ENCODE measurements at places on chromosomes 3 and 15. TPM values are rescaled to one million over a fixed set of nuclear protein-coding genes. Genes with fewer than 3 reads are reported as not detected.

- DNase-seq = no peak
These were observed 20.7 kb upstream of the LPP start for GRCh38 chr3:188133219-188133618.

DNA sequence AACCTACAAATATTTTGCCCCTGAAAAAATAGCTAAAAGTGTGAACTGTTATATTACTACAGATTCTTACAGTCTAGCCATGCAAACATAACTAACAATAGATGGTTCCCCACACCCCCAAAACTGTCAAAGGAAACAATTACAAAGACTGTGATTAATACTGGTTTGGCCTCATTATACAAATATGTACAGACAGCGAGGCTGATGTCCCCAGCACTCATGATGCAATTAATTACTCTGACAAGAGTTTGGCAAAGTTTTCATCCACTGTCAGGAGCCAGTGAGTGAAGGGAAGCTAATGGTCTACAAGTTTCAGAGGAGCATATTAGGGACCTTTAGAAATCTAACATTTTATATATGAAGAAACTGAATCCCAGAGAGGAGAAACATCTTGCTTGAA lies 61.0 kb downstream of the HMG20A start:
- no peak for DNase-seq

- no peak for DNase-seq
These were observed 26.5 kb upstream of the CP start for GRCh38 chr3:149247929-149248691.

- no peak for DNase-seq
These were observed 21.3 kb downstream of the GORASP1 start for GRCh38 chr3:39086144-39086543.

FHIT gene
- not detected for polyA plus RNA-seq

GRCh38 chr15:101437618-101438481 lies 51.7 kb downstream of the PCSK6 start:
- DNase-seq = no peak

All from BJ (cell line).